ENCODE measurements at places on chromosomes 11 and 22. TPM values are rescaled to one million over a fixed set of nuclear protein-coding genes. Genes with fewer than 3 reads are reported as not detected.
A peak's percentile ranks its signal among the peaks of the same experiment; 100 is the strongest.

DNA sequence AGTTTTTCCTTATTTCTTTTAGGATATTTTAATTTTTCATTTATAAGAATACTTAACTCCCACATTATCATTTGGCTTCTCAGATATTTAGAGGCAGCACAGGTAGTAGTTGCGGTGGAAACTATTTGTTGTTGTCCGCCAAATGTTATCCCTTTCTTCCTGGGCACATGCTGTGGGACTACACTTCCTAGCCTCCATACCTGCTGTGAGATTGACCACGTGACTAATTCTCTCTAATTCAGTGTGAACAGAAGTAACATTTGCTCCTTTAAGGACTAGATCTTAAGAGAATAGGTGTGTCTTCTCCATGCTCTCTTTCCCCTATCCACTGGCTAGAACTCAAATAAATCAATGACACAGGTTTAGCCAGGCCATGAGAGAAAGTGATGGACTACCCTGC lies 136.5 kb downstream of the ATG16L2 start:
- DNase-seq: no peak

GRCh38 chr22:45009606-45010531 lies at the start of gene PHF21B:
TSS of gene PHF21B (minus strand) at chr22:45010005. CDS start at chr22:45009549, 456 bp downstream.
- peak; percentile 77 for DNase-seq

- no peak for DNase-seq
These were observed 1.2 kb upstream of the DRG1 start for GRCh38 chr22:31398231-31398630.

DNA sequence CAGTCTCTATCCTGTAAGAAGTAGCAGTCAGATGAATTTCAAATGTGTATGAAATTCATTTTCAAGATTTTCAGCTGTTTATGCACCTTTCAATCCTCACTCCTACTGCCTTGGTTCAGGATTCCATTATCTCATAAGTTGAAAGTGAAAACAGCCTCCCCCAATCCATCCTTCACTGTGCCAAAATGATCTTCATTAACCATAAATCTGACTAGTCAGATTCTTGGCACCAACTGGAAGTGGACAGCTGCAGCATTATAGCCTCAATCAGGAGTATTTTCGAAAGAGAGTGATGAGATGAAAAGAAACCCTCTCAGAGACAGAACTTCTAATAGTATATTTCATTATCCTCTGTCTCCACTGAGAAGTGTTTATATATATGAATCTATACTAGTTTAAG lies 365.3 kb upstream of the PDGFD start:
- DNase-seq: no peak

DNA sequence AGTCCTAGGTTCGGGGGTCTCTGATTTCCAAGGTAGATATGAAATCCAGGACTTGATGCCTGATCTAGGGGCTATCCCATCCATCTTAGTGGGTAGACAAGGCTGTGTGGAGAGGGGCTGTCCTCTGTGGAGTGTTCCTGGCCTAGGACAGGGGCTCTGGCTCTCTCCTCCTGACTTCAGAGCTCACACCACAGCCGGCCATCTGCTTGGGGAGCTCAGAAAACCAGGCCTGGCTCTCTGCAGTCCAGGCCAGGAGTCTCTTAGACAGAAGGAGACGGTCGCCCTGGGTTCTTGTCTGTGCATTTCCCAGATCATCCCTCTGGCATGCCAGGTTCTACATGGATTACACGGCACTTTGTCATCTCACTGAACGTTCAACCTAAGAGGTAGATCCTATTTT lies 17.9 kb downstream of the TUB start:
- DNase-seq: no peak

OR52I1 gene
- polyA plus RNA-seq: 0.06 TPM
